ENCODE measurements at places on chromosomes 1 and 21.

GRCh38 chr1:226060427-226060826 lies 2.1 kb upstream of the H3-3A start:
- no peak for DNase-seq

DNA sequence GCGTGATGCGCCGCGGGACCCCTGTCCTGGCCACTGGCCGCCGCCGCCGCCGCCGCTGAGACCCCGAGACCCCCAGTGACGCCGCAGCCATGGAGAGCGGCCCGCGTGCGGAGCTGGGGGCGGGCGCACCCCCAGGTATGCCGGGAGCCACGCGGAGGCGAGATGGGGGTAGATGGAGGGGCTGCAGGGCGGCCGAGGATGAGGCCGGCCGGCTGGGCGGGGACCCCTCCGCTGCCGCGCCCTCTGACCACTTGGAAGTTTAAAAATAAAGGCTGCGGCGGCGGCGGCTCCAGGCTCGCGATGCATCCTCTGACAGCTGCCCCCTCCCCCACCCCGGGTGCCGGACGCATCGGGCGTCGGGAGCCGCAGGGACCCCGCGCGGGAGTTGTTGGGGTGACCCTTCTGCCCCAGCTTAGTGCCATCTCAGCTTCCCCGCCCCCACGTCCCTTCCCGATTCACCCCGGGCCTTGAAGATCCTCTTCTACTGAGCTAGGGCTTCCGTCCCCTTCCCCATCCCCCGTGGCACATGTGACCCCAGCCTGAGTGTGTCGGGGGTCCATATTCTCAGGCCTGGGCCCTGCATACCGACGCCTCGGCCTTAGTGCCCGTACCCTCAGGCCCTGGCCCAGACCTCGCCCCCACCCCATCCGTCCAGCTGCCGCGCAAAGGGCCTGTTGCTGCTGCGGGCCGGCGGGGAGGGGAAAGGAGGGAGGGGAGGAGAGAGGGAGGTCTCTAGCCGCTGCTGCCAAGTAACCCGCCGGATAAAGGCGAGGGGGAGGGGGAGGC lies 562 bp downstream of the MAP7D1 start:
- DNase-seq = peak; percentile 70

DNA sequence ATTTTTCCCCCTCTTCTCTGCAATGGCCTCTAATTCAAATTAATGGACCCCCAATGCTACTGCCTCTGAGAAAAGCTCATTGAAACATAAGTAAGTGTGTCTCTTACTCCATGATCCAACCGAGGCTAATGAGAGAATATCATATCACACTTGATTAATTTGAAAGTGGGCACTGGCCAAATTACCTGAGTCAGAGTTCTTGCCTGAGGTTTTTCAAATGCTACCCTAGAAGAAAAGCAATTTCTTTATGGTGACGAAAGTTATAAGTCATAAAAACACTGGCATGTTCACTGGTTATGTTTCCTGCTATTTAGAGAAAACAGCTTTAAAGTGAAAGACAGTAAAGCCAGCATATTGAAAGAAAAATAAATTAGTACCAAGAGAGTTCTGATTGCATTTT lies 368.8 kb upstream of the TMPRSS15 start:
- no peak for DNase-seq

DNA sequence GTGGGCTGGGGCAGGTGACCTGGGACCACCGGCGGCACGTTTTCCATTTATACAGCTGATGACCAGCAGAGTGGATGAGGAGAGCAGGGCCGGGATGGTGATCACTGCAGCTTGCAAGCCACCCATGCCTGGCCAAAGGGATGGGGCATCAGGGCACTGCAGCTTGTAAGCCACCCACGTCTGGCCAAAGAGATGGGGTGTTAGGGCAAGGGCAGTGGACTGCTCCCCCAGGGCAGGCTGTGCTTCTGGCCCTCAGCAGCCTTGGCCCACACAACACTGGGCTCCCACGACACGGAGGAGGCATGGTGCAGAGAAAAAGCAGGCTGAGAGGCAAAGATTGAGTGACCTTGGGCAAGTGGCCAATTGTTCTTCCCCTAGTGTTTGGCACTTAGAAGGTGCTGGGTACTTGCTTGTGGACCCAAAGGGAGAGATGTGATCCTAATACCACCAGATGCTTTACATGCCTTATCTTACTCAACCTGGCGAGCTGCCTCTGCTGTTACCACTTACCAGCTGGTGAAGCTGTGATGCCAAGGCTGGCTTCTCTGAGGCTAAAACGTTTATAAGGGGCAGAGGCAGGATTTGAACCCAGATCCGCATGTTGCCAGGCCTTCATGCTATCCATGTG lies 48.3 kb downstream of the TRIM62 start:
- DNase-seq = no peak

DNA sequence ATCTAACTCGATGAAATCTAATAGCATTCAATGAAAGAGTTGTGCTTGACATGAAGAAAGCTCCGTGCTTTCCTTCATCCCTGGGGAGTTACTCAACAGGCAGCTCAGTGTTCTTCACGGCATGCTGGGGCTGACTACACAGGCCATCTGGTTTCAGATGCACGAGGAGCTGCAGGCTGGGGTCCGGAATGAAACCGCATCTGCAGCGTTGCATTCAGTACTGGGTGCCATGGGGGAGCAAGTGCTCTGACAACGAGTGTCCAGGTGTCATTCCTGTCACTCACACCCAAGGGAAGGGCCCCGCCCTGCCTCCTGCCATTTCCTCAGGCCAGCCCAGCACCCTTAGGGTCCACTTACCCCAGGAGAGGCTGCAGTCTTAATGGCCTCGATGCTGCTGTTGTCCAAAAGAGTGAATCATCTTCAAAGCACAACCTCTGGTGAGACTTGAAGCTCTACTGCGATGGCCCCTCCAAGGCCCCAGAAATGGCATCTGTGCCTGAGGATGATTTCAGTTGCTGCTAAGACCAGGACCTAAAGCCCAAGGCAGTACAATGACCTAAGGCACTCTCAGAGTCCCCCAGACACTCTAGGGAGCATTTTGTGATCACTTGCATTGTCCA lies 61.4 kb downstream of the STUM start:
- no peak for DNase-seq

GRCh38 chr1:44625348-44625747 lies 48.9 kb downstream of the TMEM53 start:
- no peak for DNase-seq

DNA sequence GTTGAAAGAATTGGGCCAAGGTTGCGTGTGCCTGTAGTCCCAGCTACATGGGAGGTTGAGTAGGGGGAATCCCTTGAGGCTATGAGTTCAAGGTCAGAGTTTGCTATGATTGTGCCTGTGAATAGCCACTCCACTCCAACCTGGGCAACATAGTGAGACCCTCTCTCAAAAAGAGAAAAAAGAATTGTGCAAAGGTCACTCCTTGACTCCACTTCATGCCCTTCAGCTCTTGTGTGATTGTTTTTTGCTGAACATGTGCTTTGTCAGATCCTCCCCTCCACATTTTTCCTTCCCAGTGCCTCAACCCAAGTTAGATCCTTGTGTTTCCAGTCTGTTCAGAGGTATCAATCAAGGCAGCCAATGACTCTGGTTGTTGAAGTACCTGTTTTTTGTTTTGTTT lies 8.5 kb downstream of the TXNIP start:
- no peak for DNase-seq

All from GM12865 (cell line).